Breast epithelium (tissue), 4 donors: ENCODE measurements at places on chromosomes 12 and 14. TPM values are rescaled to one million over a fixed set of nuclear protein-coding genes. Genes with fewer than 3 reads are reported as not detected.

The DACT1 gene
- 5.1 TPM for total RNA-seq

The CAPZA3 gene
- total RNA-seq = 3.5 TPM

The TSPAN19 gene
- not detected for total RNA-seq

The NR1H4 gene
- total RNA-seq = not detected

The AHSA1 gene
- 121 TPM for total RNA-seq

The KRT72 gene
- not detected for total RNA-seq

The DLGAP5 gene
- 1.8 TPM for total RNA-seq

The LMO3 gene
- total RNA-seq = 56.3 TPM

The UNG gene
- total RNA-seq = 23.9 TPM
